ENCODE measurements at places on chromosomes 4 and X.

DNA sequence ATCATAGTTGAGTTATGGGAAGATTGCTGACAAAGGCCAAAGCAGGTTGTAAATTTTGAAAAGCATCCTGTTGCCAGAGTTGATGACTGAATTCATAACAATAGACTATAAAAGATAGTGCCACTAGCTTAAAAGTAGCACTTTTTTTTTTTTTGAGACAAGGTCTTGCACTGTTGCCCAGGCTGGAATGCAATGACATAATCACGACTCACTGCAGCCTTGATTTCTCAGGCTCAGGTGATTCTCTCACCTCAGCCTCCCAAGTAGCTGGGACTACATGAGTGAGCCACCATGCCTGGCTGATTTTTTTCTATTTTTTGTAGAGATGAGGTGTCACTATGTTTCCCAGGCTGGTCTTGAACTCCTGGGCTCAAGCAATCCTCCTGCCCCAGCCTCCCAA, 122.7 kb downstream of the SPOCK3 start:
- no peak for DNase-seq

DNA sequence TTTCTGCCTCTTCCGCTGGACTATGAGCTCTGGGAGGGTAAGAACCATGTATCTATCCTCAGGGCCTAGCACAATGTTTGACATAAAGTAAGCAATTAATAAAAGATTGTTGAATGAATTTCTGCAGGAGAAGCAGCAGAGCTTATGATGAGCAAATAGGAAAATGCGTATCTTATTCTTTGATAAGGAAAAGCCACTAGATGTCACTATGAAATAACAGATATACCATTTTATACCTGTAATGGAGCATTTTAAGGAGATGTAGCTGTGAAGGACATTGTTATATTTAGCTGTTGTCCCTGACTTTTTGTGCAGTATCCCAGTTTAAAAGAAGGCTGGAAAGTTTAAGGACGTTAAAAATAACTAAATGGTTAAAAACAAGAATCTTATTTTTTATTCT, 147.2 kb upstream of the MBNL3 start:
- DNase-seq = no peak

GRCh38 chrX:46642145-46642544, 68.6 kb downstream of the CHST7 start:
- DNase-seq = no peak

- DNase-seq = no peak
These were observed 575.3 kb downstream of the TRIML1 start for GRCh38 chr4:188714501-188714900.

- DNase-seq = no peak
These were observed 1004.9 kb upstream of the GRID2 start for GRCh38 chr4:91298824-91299223.

DNA sequence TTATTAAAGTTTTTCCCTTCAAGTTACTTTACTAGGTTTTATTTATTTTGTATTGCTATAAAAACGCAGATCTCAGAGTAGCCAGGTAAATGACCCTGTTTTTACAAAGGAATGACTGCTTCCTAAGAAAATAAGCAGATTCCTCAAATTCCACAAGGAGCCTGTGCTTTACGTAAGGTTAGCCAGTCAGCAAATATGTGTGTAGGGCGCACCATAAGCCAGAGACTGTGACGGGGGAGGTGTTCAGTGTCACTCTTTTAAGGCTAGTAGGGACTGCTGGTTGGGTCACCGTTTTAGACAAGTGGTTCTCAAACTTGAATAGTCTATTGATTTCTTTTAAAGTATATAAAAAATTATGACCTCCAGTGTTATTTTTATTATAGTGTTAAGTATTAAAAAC, 119.9 kb downstream of the ANK2 start:
- peak; percentile 33 for DNase-seq

DNA sequence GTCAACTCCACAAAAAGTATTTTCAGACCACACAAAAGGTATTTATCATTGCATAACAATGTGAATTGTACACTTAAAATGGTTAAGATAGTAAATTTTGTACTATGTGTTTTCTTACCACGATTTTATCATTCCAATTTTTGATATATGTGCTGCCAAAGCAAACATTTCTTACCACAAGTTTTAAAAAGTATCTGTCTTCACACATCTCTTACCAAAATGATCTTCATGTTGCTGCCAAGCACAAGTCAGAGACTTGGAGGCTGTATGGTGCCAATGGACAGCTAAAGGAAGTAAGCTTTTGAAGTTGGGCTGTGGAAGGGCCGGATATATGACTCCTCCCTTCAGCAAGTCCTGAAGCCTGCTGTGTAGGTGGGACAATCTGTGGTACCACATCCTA, 67.9 kb downstream of the TMLHE start:
- DNase-seq = no peak

DNA sequence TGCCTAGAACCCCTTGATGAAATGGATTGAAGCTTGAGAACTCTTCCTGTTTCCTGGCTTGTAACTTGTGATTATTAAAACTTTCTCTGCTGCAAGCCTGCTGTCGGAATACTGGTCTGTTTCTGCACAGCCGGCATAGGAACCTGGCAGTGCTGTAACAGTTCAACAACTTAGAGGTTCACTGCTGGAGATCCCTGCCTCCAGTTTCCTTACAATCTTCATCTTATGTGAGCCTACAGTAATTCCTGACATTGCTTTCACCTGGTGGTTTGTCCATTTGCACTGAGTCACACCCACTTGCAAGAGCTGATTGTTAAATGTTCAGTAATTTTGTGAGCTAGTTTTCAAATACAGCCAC, 1.3 kb upstream of the SEPSECS start:
- no peak for DNase-seq

DNA sequence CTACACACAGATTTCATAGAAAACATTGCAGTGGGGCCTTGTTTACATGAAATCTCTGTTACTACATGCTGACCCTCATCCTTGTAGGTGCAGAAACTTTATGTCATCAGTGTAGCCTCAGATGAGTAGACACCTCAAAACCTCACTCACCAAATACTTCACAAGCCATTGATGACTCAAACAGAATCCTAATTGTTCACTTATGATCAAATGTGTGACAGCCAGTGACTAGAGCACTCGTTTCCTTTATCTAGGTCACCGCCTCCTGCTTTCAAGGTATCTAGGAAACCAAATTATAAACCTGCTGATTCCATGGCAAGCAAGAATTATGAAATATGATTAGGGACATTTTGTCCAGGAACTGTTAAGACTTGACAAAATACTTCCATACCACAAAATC, 255.8 kb upstream of the GPRIN3 start:
- DNase-seq = no peak

GRCh38 chrX:140933874-140934655, 68.3 kb upstream of the SPANXB1 start:
- no peak for DNase-seq

GRCh38 chr4:140346136-140346535, 27.3 kb upstream of the SCOC start:
- DNase-seq = no peak

GRCh38 chr4:34176609-34177008, 2067.7 kb downstream of the ARAP2 start:
- DNase-seq = no peak

- no peak for DNase-seq
These were observed 239.9 kb downstream of the NKX6-1 start for GRCh38 chr4:84258905-84259830.

DNA sequence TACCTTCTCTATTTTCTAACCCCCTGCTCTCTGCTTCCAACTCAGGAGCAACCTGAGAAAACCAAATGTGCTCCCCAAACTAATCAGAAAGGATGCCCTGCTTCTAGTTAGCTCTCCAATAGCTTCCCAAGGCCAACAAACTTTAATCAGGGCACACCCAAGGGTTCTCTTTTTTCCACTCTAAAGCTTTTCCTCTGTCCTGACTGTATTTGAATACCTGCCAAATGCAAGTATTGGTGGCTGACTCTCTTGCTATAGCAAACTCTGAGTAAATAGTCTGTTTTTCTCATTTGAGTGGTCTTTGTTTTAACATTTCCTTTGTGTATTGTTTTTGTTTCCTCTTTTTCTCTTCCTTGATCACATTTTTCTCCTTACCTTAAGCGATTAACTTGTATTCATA, 52.5 kb downstream of the GBA3 start:
- DNase-seq = no peak

DNA sequence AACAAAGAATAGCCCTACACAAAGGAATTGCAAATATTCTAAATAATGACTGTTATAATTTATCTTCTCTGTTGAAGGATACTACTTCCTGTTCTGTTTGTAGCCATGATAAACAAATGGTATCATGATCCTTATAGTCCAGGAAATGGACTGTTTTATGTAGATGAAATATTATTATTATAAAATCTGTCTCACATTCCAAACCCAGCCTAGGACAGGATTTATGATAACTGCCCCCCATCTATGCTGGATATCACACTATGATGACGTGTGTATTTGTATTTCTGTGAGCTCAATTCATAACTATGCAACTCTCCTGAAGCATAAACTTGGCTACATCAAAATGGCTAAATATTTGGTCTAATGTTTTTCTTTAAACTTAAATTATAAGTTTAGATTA, 21.3 kb downstream of the DMD start:
- no peak for DNase-seq

- DNase-seq = no peak
These were observed 271.2 kb upstream of the TENM3 start for GRCh38 chr4:181971973-181972372.

DNA sequence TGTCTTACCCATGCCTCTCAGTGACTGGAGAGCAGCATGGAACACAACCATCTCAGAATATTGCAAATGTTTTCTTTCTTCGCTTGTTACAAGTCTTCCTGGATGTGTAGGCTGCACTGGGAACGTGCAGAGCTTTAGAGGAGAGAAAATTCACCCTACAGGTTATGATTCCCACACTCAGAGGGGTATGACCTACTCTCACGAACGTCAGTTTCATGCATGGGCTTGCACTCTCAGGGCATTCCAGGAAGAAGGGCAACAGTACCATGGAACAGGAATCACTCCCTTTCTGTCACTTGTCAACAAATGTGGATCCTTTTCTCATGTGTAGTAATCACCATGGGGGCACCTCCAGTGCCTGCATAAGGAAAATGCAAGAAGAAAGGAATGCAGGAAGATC, 75.8 kb downstream of the NBDY start:
- DNase-seq = no peak

DNA sequence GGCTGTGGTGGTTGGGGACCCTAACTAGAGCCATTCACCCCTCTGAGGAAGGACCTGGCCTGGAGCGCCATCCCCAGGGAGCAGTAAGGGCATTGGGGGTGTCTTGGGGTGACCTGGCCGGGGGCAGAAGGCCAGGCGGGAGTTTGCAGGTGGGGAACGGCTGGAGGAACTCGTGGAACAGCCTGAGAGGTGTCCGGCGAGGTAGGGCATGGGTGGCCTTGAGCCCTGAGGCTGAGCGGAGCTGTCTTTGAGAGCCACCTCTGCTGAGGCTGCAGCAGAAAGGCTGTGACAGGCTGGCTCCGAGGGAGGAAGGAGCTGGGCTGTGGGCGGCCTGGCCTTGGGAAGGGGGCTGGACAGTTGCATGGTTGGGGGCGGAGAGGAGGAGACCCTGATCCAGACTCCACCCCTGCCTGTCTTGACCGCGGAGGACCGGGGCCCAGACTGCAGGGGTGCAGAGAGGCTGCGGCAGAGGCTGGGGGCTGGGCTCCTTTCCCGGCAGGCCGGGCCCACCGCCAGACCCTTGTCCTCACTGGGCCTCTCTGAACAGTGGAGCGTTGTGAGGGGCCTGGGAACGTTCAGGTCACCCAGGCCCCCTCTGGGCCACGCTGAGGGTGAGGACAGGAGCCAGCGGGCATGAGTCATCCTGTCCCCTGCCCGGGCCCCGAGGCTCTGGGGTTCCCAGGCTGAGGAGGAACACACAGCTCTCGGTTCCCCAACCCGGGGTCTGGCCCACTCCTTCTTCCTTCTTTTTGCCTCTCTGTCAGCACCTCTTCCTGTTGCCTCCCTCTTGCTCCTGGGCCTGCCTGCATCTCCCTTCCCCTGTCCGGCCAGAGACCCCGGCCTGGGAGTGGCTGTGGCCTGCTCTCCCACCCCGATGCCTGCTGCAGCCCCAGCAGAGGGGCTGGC, 8.1 kb downstream of the SH3BP2 start:
- peak; percentile 71 for DNase-seq

Data from nephron progenitor cell (in vitro differentiated cells).